ENCODE measurements at places on chromosomes 1 and 21.

DNA sequence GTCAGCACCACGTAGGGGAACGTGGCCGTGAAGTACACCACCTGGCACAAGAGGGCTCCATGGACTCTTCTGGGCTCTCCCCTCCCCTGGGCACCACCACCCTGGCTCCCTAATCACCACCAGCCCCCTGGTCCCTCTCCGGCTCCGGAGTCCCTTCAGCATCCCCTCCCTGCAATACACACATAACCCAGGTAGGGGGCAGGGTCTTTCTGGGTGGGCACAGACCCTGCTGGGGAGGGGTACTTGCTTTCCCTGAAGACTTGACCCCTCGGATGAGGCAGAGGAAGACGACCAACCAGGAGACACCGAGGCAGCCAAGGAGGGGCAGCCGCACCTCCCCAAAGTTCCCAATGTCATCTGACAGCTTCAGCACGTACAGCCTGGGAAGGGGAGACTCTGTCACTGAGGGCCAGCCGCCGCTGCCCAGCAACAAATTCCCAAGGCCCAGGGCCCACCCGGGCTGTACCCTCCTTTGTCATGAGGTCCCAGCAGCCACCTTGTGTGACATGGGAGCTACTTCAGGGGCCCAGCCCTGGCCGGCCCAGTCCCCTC, 11.3 kb downstream of the CCDC24 start:
- DNase-seq = no peak

DNA sequence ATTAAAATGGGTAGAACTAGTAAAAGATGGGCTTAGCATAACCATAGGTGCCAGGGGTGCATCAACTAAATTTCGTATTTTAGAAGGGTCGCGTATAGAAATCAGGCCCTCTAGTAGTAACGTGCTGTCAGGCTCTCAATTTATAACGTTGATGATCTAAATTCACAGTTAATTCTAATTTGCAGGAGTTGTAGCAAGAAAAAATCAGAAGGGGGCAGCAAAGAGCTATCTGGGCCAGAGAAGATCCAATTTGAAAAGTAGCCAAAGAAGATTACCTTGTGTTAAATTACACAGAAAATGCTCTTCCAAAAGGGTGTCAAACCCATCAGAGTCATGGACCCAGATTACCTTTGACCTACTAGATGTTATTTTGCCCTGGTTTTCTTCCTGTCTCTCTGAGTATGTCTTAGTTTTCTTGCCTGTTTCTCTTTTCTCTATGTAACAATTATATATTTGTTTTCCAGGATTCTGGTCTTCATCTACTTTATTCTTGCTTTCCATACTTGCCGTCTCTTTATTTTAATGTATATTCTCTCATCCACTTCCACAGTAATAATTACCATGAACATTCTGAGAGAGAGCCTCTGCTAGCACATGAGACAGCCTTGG, 1030.9 kb downstream of the AMY1C start:
- no peak for DNase-seq

GRCh38 chr1:21090463-21090862, 86.2 kb downstream of the EIF4G3 start:
- DNase-seq = no peak

- peak; percentile 15 for DNase-seq
These were observed 19.6 kb upstream of the FAM89A start for GRCh38 chr1:231059566-231060193.

DNA sequence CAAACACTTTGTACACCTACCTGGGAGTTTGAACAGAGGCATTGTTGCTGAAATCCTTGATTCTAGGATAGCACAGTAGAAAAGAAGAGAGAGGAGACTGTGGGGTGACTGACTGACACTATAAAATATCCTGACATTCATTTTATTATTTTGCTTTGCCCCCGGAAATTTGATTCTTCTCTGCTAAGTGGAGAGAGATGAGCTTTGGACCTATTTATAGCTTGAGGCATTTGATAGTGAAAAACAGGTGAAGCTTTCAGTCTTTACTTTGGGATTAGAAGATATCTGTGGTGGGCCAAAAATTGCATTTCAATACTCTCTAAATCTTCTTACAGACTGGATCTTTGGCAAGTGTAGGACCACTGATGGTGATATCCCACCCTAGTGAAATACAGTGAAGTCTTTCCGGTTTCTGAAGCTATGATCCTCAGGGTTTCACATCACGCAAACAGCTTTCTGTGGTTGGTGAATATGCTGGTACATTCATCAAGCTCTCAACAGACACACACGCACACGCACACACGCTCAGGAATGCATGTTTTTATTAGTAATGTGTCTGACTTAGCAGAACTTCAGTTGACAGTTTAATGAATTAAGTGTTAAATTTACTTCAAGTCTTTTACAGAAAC, at the start of gene AMPD1:
AMPD1 (minus strand) TSS at position 117 of the 629 bp plus-strand sequence; CDS start at position 42, 75 bp downstream.
- peak; percentile 40 for DNase-seq

DNA sequence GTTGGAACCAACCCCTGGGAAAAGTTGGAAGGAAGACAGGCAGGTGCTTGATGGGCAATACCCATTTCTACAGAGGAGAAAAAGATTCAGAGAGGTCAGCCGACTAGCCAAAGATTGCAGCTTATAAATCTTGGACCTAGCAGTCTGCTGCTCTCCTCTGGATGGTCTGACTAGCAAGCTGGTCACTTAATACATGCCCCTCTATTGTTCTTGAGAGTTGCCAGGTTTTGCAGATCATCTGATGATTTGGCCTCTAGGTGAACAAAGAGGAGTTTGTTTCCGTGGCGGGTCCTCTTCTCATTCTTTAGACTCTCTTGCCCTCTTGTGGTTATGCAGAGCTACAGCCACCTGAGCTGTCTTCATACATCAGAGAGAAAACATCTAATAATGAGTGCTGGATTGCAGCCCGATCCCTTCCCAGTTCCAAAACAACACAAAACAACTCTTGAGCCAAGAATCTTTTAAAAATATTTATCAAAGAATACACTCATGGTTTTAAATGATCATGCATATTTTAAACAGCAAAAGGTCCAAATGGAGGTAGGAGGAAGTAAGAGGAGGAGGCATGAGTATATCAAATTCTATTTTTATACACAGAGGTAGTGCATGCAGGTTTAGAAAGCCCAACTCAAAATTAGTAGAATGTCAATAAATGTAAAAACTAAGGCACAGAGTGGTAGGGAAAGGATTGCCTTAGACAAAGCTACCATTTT, 115.7 kb downstream of the SLC30A10 start:
- peak; percentile 60 for DNase-seq

DNA sequence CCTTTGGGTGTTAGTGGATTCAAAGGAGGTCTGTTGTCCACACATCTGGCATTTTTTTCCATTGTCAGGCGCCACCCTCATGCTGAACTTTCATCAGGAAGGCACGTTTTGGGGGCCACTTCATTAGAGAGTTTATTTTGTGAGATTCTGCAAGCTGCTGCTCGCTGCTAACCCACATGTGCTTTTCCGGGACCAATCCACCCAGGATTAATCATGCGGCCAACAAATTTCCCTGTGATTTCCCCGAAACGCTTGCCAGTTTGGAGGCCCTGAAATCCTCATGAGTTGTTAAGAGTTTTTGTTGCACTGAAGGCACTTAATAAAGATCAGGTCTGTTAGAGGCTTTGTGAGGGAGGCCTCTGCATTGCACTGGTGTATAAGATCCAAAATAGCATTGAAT, 2.4 kb downstream of the PDPN start:
- DNase-seq = no peak

DNA sequence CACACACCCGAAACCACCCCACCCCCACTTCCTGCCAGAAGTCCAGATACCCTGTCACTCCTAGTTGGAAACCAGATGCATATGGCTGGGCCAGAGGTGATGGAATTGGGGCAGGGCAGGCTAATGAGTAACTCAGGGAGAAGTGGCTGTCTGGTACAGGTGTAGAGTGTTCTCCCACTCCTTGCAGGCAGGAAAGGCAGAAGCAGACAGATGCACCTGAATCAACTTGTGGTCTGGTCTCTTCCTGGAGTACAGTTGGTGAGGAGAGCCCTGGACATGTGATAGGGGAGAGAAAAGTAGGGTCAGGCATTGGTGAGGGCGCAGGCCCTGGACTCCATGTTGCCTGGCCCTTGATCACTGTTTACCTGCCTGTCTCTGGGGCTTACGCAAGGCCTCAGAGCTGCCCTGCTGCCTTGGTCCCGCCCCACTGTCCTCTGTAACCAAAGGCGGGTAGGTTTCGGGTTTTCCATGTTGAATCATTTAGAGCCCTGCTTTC, 2.5 kb downstream of the CGN start:
- peak; percentile 58 for DNase-seq

- no peak for DNase-seq
These were observed 15.3 kb upstream of the NLRP3 start for GRCh38 chr1:247400685-247401084.

- DNase-seq = no peak
These were observed 17.7 kb downstream of the CD1E start for GRCh38 chr1:158371188-158371953.

DNA sequence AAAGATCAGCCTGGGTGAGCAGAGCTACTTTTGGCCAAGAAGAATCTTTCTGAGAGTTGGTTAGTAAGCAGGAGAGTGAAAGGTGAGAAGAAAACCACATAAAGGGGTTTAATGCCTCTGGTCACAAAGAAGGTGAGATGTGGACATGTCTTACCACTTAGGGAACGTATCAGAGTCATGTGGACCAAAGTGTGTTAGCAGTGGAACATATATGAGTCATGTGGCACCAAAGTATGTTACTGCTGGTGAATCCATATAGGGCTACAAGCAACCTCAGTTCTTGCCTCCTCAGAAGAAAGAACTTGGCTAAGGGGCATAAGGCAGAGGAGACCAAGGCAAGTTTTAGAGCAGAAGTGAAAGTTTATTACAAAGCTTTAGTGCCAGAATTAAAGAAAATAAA, 411.6 kb upstream of the NEGR1 start:
- DNase-seq = no peak

GRCh38 chr1:13224480-13225060, 1.4 kb downstream of the PRAMEF18 start:
- DNase-seq = no peak

DNA sequence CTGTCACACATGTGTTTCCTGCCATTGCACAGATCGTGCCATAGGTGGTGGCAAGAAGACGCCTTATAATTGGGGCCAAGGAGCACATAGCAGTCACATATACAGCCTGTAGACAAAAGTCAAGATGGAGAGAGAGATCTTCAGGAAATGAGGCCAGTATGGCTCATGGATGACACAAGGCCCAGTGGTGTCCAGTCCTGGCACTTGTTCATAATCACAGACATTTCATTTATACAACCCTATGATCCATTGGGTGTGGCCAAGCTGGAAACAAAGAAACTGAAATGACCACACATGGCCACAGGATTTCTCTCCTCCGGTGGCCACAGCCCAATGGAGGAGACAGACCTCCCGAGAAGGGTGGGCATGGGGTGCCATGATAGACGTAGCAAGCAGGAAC, 78.5 kb upstream of the KAZN start:
- DNase-seq = peak; percentile 10

- DNase-seq = no peak
These were observed 45.8 kb upstream of the SAMSN1 start for GRCh38 chr21:14591882-14592281.

- DNase-seq = no peak
These were observed 238.4 kb upstream of the DMRTA2 start for GRCh38 chr1:50661626-50662025.

DNA sequence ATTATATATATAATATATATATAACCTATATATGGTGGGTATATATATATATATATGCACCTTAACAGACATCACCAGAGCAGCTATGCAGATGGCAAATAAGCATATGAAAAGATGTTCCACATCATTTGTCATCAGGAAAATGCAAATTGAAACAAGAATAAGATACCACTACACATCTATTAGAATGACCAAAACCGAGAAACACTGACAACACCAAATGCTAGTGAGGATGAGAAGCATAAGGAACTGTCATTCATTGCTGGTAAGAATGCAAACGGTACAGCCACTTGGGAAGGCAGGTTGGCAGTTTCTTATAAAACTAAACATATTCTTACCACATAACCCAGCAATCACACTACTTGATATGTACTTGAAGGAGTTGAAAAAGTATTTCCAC, 219.8 kb upstream of the PRMT6 start:
- DNase-seq = no peak

- DNase-seq = peak; percentile 15
These were observed 63.3 kb upstream of the LRRC8D start for GRCh38 chr1:89757532-89757931.

DNA sequence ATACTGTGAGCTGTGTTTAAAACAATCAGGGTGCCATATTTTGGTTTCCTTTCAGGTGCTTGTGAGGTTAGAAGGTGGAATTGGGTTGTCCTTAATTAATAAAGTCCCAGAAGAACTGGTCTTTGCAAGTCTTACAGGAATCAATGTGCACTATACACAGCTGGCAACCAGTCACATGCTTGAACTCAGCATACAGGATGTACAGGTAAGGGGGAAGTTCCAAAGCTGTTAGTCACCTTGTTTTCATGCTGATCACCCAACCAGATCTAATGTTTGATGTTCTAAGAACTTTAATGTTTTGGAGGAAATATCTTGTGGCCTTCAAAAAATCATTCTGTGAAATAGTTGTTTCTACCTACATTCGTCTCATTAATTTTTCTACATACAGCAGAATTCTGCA, 156.3 kb downstream of the VPS13D start:
- DNase-seq = no peak

- DNase-seq = no peak
These were observed 95.3 kb downstream of the MTR start for GRCh38 chr1:236890152-236891056.

DNA sequence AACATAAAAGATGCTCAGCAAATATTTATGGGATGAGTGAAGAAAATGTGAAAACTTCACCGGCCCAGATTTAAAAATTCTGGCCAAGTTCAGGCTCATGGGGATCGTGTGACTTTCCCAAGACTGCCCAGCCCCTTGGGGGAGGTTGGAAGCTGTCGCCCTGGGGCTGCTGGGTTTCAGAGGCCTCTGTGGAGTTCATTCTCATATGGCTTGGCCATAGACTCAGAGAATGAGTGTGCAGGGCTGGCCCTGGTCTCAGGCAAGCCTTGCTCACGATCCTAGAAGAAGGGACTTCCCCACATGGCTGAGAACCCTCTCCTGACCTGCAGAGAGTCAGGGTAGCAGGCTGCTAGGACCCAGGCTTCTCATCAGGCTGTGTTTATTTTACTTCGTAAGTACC, 24.6 kb downstream of the PADI2 start:
- no peak for DNase-seq

- DNase-seq = no peak
These were observed 120.3 kb downstream of the PTPRU start for GRCh38 chr1:29356663-29357062.

DNA sequence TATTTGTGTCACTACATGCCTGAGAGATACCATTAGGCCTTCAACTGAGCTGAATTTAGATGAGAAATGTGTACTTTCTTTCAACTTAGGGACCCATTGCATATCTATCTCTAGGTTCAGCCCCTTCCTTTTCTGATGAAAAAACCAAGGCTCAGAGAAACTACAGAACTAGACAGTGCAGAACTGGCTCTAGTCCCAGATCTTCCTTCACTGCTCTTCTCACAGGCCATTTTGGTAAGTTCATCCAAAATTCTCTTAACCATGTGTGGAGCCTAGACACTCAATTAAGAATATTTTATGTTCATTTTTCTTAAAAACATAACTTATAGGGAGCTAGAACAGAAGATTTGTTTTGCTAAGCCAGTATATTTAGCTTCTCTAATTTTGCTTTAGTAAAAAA, 128.9 kb downstream of the ASTN1 start:
- DNase-seq = no peak
